ENCODE measurements at places on chromosomes 4 and X.

GRCh38 chrX:153939573-153939972 is 4.7 kb upstream of the NAA10 start:
- no peak for DNase-seq

DNA sequence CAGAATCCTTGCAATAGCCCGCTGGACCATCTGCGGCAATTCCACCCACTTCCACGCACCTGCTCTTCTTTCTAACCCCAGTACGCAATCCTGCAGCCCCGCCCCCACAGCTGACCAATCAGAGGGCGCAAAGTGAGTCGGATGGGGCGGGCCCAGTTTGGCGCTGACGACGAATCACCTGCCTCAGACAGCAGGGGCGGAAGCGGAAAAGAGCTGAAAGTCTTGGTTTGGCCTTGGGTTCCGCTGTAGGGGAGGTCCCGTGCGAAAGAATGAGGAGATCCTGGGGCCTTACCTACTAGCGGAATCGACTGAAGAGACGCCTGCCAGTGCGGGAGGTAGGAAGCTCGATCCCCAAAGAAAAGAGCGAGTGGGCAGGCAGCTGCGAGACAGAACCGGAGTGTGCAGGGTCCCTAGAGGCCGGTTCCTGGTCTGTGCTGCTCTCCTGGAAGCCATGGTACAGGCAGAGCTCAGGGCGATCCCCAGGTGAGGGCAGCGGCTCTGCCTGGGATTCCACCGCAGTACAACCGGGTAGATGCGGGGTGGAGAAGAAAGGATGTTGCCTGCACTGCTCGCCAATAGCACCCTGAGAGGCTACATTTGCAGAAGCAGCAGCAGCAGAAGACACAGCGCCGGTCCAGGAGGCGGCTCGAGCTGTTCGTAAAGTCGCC is at the start of gene TMEM184C:
TSS of gene TMEM184C (plus strand) at position 225 of the 668 bp plus-strand sequence. CDS start 560 bp downstream, outside the sequence.
- DNase-seq: peak; percentile 99

DNA sequence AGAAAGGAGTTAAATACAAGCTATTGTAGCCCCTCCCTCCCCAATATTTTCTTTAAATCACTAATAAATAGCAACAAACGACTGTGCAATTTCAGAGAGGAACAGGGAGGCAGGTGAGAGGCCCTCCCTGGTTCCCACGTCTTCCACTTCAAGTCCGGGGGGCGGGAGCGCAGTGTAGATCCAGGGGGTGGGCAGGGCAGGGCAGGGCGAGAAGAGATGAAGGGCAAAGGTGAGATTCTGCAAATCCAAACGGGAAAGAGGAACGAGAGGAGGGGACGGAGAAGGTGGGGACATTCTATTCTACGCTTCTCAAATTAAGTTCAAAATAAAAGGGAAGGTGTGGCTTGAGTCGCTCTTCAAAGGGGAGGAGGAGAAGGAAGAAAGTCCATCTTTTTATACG is 6.8 kb downstream of the NKX6-1 start:
- no peak for DNase-seq

GRCh38 chr4:113610537-113610936 is 151.0 kb downstream of the CAMK2D start:
- DNase-seq: no peak

- no peak for DNase-seq
Observed at GRCh38 chrX:112521676-112522075, 158.1 kb downstream of the LHFPL1 start.

GRCh38 chrX:151000861-151001331 is 17.8 kb downstream of the HMGB3 start:
- no peak for DNase-seq

GRCh38 chr4:139854668-139855403 is 189.2 kb downstream of the MGST2 start:
- no peak for DNase-seq

DNA sequence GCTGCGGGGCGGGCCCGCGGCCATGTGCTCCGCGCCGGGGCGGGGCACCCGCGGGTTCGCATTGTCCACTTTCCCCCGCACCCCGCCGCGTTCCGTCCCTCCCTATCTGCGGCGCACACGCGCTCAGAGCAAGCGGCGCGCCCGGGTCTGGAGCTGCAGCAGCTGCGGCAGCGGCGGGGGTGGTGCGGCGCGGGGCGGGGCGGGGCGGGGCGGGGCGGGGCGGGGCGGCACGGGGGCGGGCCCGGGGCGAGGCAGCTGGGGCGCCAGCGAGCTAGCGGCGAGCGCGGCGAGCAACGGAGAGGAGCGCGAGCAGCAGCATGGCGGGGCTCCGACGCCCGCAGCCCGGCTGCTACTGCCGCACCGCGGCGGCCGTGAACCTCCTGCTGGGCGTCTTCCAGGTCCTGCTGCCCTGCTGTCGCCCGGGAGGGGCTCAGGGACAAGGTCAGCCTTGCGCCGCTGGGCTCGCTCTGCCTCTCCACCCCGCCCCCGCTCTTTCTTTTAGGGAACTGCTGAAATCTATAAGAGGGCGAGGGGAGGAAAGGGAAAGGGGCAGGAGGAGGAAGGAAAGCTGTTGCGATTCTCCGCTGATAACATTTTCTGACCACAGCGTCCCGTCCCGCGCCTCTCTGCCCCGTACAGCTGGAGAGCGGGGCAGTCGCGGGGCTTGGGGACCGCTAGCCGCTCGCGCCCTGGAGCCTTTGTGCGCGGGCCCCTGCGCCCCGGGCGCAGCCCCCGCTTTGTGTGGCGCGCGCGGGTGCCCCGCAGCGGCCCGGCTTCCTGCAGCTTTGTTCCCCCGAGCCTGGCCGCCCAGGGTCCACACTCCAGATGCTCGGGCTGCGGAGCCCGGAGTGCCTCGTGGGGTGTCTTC is at the start of gene TMEM131L:
TSS of gene TMEM131L (plus strand) at position 280 of the 868 bp plus-strand sequence. CDS start at position 318, 38 bp downstream.
- peak; percentile 79 for DNase-seq
